Mesothelial cell of epicardium (in vitro differentiated cells): ENCODE measurements at places on chromosomes 1 and 21. TPM values are rescaled to one million over a fixed set of nuclear protein-coding genes. Genes with fewer than 3 reads are reported as not detected.

The SMPDL3B gene
- total RNA-seq, result 7.4 to 8.8 TPM (median 8.4 TPM) in 3 replicates

DNA sequence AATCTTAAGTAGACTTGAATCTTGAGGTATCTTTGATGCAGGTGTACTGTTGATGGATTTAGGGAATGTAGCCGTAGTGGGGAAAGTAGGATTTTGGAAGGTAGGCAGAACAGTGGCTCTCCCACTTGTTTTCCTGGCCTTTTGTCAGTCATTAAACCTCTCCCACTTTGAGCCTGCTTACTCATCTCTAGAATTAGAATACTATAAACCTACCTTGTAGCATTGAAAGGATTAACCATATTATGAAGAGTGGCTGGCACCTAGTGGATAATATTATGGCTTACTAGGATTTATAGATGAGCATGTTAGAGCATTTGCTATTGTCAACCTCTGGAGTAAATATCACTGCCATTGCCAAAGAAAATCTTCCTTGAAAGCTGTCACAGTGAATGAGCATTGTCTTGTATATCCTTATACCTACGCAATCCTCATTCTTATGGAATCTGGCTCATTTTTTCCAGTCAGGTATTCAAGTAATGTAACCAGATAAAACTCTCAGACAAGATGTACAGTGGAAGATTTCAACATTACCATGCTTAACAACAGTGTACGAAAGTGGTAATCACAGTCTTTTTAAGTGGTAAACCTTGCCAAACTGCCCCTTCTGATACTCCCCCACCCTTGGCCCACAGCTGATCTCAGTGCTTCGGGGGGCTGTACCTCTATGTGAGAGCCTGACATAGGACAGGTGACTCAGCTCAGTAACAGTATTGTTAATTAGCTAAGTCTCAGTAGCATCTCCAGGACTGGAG is 44.4 kb downstream of the SH3GLB1 start:
- no peak for DNase-seq

- no peak for DNase-seq
Observed at GRCh38 chr1:30708361-30708728, 15.0 kb downstream of the MATN1 start.

- no peak for DNase-seq
Observed at GRCh38 chr1:10644307-10645128, 151.9 kb downstream of the CASZ1 start.

The ARHGEF19 gene
- 85.3 to 88.3 TPM (median 86.6 TPM) in 3 replicates for total RNA-seq

The RAD54L gene
- 11.2 to 12.2 TPM (median 11.7 TPM) in 3 replicates for total RNA-seq

The TRIM67 gene
- 0.04 to 0.09 TPM (median 0.07 TPM) in 3 replicates for total RNA-seq

DNA sequence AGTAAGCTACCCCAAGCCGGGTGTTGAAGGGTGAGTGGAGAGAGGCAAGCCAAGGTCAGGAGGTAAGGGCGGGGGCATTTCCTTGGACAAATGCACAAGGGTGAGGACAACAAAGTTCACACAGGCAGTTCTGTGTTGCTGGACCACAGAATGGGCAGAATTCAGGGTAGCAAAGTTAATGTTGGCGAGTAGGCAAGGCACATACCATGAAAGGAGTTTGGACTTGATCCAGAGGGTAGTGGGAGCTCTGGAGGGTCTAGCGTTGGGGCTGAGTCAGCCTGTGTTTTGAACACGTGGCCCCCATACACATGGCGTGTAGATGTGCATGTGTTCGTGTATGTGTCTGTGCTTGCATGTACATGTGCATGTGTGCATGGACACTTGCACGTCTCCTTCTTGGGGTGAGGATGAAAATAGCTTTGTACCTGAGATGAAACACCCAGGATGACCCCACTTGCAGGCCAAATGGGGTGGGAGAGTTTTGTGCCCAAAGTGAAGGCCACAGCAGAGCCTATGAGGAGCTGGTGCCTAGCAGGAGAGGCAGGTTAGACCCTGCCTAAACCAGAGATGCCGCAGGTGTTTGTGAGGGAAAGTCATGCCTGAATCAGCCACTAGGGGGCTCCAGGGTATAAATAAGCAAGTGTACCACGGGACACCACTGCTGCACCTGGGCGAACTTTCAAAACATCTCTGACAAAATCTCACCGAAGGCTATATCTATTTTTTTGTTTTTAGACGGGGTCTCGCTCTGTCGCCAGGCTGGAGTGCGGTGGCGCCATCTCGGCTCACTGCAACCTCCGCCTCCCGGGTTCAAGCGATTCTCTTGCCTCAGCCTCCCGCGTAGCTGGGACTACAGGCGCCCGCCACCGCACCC is 21.8 kb downstream of the SLC27A3 start:
- peak; percentile 79 for DNase-seq

DNA sequence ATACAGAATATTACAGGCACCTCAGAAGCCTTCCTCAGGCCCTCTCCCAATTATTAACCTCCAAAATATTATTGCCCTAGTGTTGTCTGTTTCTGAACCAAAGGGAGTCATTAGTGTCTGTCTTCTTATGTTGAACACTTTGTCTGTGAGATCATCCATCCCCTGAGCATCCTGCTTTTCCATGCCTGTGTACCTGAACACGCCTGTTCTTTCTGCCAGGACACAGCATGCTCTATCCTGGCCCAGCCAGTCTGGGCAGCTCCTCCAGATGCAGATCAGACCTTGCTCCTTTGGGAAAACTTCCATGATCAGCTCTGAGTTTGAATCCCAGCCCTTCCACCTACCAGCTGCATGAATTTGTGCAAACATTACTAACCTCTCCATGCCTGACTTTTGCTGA is 11.0 kb upstream of the CDC42 start:
- DNase-seq, result no peak

- DNase-seq, result no peak
Observed at GRCh38 chr1:15290382-15290781, 43.4 kb downstream of the FHAD1 start.
